C1 segment of cervical spinal cord (tissue), 14 donors: ENCODE measurements at places on chromosomes 16 and 17.
A peak's percentile ranks its signal among the peaks of the same experiment; 100 is the strongest.

DNA sequence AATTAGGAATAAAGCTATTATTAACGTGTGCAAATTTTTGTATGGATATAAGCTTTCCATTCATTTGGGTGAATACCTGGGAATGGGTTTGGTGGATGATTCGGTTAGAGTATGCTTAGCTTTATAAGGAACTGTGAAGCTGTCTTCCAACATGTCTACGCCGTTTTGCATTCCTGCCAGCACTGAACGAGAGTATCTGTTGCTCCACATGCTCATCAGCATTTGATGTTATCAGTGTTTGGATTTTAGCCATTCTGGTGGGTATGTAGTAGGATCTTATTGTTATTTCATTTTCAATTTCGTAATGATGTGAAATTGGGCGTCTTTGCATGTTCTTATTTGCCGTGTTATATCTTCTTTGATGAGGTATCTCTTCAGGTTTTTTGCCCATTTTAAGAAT lies 168.0 kb downstream of the RPTOR start:
- DNase-seq: no peak

DNA sequence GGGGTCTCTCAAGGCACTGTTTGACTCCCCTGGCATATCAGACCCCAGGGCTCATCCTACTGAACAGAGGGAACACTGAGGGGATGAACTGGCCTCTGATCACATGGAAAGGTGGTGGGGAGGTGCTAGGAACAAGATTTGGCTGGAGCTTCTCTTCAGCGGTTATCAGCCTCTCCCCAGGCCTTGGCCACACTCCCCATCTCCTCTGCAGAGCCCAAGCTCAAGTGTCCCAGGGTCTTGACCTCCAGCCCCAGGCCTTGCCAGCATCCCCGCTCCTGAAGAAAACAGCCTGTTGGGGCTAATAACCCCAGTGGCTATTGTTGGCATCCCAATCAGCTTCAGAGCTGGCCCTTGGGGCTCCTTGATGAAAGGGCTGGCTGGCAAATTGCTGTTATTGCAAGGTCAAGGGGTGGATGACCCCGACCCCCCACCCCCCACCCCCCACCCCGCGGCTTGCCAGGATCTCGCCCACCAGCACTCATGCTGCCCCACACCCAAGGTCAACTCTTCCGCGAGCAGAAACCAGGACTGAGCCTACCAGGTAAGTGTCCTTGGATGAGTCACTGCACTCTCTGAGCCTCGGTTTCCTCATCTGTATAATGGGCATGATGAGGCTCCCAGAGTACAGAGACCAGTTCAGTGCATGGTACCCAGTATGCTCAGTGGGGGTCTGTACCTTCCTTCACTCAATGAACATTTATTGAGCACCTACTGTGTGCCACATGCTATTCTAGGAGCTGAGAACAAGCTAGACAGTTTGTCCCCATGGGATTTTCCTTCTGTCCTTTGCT lies 18.8 kb upstream of the FAM83G start:
- DNase-seq: no peak

GRCh38 chr16:89847940-89848297 lies 19.6 kb downstream of the SPIRE2 start:
- DNase-seq: no peak

DNA sequence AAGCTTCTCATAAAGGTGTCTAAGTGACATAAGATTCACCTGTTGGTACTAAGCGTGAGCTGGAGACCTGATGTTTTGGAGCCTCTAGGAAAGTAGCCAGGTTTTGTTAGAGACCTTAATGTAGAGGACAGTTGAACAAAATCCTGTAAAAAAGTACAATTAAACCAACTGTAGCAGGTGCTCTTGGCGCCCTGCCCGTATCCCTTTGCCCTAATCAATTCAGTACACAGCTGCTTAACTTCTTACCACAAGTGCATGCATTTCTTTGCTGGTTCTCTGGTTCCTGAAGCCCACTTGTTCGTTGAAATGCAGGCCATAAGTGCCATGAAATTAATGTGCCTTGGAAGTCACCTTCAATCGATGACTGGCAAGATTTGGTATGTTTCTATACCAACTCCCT lies 24.4 kb downstream of the GLP2R start:
- no peak for DNase-seq

DNA sequence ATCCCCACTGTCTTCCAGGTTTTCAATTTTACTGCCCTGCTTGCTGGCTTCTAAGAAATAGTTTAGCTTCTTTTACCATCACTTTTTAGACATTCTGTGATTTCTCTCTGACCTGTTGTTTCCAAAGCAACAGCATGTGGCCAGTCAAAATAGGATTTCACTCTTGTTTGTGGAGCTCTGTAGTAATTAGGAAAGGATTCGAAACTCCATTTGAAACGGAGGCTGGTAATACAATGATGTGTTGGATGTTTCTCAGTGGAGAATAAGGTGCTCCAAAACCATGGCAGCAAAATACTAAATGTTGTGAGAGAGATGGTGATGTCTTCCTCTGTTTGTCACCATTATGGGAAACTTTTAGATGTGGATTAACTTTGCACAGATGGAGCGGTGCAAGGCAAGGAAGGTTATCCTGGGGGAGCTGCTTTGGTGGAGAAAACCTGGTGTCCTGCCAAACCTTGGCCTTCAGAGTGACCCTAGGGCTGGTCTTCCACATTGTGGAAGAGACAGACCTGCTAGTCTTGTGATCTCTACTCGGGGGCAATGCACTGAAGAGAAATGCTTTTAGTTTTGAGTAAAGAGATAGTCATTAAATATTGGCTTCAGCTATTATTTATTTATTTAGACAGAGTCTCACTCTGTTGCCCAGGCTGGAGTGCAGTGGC lies 79.4 kb downstream of the PRKCA start:
- no peak for DNase-seq

- DNase-seq: no peak
These were observed 9.4 kb downstream of the TMEM92 start for GRCh38 chr17:50283714-50284113.

- peak; percentile 54 for DNase-seq
These were observed 8.3 kb downstream of the SOCS3 start for GRCh38 chr17:78351449-78352006.

DNA sequence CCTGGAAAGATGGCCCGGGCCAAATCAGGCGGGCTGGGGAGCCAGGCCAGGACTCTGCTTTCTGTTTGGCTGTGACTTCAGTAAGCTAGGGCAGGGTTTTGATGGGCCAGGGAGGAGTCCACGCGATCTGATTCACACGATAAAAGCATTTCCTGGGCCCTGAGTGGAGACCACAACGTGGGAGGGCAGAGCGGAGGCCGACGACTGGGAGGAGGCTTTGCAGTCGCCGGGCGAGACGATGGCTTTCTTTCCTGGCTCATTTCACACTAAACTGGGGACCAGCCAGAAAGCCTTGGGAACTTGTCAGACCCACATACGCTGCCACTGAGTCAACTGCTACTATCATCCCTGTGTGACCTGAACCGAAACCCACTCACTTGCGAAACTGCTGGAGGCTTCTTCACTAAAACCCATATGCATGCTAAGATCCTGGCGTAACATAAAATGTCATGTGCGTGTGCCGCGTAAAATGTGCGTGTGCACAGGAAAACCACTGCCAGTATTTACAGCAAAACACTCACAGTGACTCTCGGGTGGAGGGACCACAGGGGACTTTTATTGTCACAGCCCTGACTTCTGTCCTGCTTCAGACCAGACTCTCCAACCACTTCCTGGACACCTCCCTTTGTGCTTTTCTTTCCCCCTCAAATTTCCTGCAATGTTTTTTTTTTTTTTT lies 14.2 kb upstream of the RHBDF2 start:
- peak; percentile 37 for DNase-seq

- no peak for DNase-seq
These were observed 243.9 kb downstream of the CDH8 start for GRCh38 chr16:61792194-61792909.

DNA sequence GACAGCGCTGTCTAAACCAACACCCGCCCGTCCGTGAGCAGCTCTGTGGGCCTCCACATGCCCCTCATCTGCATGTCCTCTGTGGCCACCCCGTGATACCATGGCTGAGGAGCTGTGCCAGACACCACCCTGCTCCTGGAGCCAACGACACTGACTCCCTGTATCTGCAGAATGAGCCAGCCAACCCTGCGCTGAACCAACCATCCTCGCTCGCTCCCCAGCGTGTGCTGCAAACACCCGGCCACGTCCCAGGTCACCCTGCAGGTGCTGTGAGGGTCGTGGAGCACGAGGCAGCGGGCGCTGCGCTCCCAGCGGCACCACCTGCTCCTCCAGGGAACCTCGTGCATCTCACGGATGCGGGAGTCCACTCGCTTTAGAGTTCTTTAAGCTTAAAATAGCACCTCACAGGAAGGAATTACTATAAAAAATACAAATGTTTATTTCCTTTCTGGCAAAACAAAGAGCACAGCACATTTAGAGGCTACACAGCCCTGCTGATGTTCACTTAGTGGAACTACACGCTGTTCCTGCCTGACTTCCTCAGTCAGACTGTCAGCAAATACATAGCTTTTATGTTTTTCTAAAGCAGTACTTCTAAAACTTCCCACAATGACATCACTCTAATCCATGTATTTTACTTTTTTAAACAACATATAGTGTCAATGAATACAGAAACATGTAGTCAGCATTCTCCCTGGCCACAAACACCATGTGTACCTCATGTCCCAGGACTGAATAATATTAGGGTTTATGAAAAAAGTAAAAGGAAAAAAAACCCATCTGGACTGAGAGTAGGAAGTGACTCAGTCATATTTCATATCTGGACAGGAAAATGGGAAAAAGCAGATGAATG lies 43.5 kb downstream of the MAP1LC3B start:
- DNase-seq: peak; percentile 22

- no peak for DNase-seq
These were observed 250.6 kb upstream of the SALL1 start for GRCh38 chr16:51401673-51402072.

GRCh38 chr17:74206332-74206818 lies 2.9 kb downstream of the RPL38 start:
- DNase-seq: no peak

- DNase-seq: no peak
These were observed 4.8 kb upstream of the RPL38 start for GRCh38 chr17:74198694-74199093.

- no peak for DNase-seq
These were observed 24.4 kb downstream of the NAA60 start for GRCh38 chr16:3467921-3468320.

DNA sequence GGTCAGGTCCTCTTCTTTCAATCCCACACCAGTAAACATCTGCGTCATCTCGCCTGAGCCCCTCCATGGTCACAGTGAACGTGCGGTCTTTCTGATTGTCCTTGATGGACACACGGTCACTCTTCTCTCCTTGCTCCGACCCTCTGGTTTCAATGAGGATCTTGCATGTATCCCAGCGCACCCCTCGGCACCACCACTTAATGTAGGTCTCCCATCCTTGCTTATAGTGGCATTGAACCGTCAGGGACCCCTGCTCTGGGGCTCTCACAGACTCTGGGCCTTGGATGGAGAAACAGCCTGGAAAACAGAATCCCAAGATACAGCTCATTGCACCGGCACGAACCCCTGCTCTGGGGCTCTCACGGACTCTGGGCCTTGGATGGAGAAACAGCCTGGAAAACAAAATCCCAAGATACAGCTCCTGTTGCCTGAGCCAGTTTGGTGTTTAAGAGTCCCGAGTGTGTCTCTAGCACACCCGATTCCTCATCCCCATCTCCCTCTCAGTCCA lies 5.4 kb downstream of the CD300LB start:
- DNase-seq: no peak

- peak; percentile 19 for DNase-seq
These were observed 79.3 kb downstream of the VMP1 start for GRCh38 chr17:59786536-59787319.

DNA sequence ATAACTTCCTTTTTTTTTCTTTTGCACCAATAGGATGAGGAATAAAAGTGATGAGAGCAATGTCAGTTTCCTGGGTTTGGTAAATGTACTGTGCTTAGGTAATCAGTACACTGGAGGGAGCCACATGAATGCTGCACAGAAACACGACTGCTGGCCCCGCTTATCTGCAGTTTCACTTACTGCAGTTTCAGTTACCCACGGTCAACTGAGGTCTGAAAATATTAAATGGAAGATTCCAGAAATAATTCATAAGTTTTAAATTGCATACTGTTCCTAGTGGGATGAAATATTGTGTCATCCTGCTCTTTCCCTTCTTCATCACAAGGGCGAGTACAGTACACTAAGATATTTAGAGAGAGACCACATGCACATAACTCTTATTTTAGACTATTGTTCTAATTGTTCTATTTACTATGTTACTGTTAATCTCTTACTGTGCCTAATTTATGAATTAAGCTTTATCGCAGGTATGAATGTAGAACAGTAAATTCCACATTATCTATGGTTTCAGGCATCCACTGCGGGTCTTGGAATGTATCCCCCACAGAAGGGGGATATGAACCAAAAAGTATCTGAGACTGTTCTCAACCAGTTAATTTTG lies 6.4 kb upstream of the LGALS3BP start:
- no peak for DNase-seq

DNA sequence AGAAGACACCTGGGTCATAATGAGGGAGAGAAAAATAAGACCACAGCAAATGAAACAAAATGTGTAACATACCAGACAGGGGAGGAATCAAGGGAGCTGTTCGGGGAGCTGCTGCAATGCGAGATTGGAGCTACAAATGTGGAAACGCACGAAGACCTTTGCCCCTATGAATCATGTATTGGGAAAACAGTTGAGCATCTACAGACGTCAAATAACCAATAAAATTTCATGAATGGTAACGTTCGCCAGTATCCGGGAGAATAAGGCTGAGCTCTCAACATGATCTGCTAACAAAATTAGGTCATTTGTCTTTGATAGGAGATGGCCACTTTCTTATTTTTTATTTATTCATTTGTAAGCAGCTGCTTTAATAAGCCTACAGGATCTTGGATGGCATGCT lies 486.2 kb upstream of the RBFOX1 start:
- DNase-seq: no peak

GRCh38 chr17:57117798-57118197 lies 32.8 kb downstream of the AKAP1 start:
- DNase-seq: no peak

DNA sequence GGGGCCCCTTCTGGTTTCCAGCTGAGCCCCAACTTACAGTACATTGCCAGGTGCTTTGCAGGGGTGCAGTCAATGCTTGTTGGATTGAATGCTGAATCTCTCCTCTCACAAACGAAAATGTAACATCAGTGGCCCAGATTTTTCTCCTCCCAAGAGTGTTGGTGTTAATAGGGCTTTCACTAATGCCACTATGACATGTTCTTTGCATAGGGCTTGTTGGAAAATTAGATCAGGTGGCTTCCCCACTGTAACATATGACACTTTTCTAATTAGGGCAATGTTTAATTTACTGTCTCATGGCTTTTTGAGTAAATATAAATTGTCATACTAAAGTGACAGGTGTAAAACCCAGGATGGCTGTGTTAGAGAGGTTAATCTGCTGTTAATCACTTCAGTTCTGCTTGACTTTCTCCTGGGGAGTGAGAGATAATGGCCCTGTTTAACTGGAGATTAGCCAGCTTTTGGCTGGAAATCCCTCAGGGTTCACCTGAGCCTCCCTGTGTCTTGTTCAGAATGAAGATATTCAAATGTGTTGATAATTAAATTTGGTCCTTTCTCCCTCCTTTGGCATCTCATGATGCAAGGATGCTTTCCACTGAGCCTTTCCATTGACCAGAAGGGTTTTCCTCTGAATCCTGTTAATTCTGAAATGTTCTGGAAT lies 502.3 kb downstream of the RBFOX1 start:
- DNase-seq: no peak
